ENCODE measurements at places on chromosomes 5 and 9.

DNA sequence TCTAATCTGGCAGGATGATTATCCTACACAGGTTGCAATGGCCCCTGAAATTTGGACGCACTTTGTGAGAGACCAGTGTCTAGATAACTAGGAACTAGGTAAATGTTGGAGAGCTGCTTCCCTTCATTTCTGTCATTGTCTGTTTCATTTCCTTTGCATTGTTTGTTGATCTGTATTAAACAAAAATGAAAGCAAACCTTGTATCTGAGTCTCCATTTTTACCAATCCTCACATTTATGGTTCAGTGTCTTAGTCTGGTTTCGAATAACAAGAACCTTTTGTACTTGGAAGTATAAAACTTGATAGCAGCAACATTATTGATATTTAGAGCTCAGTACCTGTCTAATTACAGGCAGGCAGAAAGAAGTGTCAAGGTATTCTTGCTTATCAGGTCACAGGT, 105.5 kb downstream of the MRPS30 start:
- DNase-seq = no peak

GRCh38 chr5:73233461-73234203, 60.6 kb downstream of the TMEM174 start:
- DNase-seq = peak; percentile 20

DNA sequence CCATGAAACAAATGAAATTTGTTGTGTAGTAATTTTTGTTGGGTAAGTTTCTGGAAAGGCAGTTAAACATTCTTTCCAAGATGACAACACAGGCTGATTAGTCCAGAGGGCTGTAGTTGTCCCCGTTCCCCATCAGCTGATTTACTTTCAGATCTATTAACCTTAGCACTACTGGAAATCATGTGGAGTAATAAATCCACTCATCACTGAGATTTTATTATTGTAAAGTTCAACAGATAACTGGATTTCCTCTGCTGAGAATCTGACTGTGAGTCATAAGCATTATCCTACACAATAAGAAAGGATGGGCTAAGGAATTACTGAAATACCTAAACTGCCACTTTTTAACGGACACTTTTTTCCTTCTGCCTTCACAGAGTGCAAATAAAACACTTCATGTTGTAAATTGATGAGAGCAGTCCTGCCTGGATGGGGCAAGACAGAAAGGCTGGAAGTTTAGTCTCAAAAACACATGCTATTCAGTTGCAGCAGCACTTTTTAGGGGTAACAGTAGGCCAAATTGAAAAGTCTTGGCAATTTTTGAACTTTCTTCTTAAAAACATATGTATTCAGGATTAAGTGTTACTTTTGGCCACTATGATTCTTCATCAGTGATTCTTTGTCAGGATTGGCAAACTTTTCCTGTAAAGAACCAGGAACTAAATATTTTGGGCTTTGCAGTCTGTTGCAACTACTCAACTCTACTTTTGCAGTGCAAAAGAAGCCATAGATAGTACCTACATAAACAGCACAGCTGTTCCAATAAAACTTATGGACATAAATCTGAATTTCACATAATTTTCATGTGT, 7.0 kb downstream of the STOM start:
- DNase-seq = no peak

DNA sequence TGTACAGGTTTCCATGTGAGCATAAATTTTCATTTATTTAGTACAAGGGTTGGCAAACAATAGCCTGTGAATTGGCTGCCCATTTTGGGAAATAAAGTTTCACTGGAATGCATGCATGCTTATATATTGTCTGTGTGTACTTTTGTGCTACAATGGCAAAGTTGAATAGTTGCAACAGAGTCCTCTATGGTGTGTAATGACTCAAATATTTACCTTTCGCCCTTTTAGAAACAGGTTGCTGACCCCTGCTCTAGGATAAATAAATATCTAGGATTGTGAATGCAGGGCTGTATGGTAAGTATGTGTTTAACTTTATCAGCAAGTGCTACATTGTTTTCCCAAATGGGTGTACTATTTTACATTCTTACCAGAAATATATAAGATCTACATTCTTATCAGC, 47.2 kb downstream of the XRCC4 start:
- no peak for DNase-seq

DNA sequence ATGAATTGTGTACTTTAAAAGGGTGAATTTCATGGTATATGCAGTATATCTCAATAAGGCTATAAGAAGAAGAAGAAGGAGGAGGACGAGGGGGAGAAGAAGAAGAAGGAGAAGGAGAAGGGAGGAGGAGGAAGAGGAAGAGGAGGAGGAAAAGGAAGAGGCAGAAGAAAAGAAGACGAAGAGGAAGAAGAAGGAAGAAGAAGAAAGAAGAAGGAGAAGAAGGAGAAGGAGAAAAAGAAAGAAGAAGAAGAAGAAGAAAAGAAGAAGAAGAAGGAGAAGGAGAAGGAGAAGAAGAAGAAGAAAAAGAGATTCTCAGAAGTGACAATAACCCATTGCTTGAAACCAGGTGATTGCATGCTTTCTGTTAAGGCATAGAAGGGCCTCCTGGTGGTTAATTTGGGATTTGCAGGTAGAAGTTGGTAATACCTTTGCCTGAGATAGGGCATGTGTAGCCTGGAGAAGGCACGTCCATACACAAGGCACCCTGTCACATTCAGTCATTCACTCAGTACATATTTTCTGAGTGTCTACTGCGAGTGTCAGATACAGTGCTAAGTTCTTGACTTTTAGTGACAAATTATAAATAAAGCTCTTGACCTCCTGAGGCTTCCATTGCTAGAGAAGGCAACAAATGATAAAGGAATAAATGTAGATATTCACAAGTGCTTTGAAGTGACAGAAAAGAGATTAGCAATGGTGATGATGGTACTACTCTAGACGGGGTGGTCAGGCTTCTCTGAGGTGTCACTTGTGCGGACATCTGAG, 231.3 kb downstream of the NPR3 start:
- DNase-seq = peak; percentile 15

DNA sequence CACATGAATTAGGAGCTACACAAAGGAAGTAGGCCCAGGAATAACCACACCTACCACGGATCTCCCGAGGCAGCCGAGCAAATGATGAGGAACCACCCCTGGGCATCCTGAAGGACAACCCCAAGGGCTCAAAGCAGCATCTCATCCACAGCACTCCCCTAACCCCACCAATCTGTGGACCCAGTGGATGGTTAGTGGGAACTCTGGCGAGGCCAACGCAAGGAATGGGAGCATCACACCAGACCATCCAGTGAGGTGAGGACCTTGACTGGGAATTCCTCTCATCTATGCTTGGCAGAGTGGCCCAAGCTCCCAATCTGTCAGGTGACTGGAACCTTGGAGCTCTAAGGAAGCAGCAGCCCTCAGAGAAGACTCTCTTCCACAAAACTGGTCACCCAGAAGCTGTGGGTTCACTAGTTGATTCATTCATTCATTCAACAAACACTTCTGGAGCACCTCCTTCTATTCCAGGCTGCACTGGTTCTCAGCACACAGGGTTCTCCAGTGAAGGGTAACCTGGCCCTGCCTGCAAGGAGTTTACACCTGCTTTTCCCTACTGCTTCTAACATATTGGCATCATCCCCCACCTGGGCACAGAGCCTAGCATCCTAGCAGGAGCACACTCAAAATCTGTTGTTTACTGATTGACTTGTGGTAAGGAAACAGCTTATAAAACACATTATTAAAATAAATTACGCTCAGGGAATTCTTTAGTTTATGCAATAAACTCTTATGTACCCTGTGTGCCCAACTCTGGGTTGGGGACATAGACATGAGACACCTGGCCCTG, 4.9 kb downstream of the ACSL6 start:
- DNase-seq = no peak

- DNase-seq = no peak
These were observed 35.8 kb upstream of the PIP5K1B start for GRCh38 chr9:68669218-68669617.

- no peak for DNase-seq
These were observed 5.9 kb upstream of the ACSL6 start for GRCh38 chr5:132017316-132017715.

- no peak for DNase-seq
These were observed 51.5 kb downstream of the COL15A1 start for GRCh38 chr9:98995059-98995671.

GRCh38 chr5:154593071-154593470, 115.0 kb upstream of the HAND1 start:
- DNase-seq = no peak

GRCh38 chr5:10502130-10502529, 60.5 kb downstream of the ROPN1L start:
- no peak for DNase-seq

DNA sequence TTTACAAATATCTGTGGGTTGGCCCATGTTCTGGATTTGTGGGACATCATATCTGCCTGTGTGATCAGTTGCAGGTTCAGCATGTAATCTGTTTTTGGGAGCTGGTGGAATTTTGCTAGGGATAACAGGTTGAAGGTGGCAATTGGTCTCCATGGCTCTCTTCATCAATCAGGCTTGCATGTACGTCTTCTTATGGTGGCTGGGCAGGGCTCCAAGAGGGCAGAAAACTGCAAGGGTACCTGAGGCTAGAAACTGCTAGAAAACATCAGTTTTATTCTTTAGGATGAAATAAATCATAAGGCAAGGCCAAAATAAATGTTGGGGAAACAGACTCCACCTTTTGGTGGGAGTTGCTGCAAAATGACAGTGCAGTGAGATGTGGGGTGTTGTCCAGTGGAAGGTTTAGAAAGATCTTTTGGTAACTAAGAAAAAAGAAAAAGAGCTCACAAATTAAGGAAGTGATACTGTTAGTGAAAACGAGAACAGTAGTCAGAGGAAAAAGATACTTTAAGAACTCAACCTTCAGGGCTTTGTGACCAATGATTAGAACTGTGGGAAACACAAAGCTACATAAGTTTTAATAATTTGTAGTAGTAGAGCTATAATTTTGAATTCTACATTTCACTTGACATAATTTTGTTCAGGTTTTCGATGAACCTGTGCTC, 300.7 kb upstream of the IZUMO3 start:
- no peak for DNase-seq

DNA sequence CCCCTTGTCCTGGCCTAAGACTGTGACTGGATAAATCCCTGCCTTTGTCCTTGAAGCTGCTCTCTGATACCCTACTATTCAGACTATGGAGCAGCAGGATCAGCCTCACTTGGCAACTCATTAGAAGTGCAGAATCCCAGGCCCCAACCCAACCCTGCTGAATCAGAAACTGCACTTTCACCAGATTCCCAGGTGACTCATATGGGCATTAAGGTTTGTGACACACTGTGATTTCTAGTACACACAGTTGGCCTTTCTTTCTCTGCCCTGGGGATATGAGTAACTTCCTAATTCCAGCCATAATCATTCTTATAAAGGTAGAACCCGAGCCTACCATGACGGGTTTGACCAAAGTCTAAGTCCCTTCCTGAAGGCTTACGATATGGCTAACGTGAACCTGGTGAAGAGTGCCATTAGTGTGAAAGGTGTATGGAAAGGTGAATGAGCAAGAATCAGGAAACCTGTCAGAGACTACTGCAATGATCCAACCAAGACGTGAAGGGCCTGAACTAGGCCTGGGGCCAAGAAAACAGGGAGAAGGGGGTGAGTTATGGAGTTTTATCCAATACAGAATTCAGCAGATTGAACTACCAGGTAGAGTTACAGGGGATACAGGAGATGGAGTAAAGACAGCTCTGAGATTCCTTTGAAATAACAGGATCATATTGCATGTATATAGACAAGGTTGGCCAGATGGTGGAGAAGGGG, 533.0 kb downstream of the BNC2 start:
- DNase-seq = no peak

GRCh38 chr9:115050002-115050490, 67.9 kb downstream of the TNC start:
- no peak for DNase-seq

DNA sequence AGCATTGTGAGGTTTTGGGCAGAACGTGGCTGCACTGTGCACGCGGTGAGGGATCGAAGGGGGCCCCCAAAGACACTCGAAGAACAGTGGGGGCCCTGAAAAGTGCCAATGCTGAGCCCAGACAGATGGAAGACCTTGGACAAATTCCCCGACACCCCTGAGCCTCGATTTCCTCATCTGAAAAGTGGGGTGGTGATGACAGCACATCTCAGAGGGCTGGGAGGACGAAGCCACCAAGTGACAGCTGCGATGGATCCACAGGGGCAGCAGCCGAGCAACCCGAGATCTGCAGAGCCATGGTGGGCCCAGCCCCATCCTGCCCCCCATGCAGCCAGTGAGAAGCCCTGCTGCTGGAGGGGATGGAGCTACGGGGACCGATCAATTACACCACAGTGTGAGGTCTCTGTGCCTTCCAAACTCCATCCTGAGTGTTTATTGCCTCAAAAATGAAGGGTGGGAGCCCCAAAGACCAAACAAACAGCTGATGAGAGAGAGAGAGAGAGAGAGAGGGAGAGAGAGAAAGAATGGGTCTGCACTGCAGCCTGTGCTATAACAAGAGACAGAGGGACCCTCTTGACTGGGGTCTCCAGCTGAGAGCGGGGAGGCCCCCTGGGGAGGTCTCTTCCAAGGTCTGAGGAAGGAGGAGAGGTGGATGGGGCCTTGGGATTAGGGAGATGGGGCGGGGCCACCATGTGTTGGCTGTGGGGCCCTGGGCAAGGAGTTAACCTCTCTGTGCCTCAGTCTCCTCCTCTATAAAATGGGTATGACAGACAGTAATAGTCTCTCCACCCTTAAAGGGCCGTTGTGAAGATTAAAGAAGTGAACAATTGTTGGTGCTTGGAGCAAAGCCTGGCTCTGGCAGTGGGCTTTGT, 134.4 kb upstream of the IER5L start:
- peak; percentile 6 for DNase-seq

GRCh38 chr5:13186177-13186576, 758.3 kb downstream of the DNAH5 start:
- no peak for DNase-seq

- DNase-seq = no peak
These were observed 464.5 kb upstream of the RGMB start for GRCh38 chr5:98308960-98309359.

DNA sequence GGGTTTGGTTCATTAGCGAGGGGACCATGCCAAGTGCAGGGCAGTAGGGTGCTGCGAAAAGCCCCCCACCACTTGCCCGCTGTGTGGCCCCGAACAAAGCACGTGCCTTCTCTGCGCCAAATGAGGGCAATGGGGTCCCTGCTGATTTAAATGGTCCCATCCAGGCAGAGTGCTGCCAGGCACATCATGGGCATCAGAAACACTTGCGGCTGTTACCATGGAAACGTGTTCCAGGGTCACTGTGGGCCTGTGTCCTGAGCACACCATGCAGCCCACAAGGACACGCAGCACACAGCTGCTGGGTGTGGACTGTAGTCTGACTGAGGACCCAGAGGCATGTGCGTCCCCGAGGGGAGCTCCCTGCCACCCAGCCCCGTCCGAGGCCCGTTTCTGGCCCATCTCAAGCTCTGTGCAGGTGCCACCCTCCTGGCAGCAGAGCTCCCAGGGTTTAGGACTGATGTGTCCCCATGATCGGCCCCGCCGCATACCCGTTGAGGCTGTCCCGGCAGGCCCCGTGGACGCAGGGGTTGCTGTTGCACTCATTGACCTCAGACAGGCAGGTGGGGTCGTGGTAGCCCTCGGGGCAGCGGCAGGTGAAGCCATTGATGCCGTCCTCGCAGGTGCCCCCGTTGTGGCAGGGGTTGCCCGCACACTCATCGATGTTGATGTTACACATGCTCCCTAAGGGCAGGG, 31.3 kb upstream of the SEC16A start:
- no peak for DNase-seq
